Choroid plexus epithelial cell (primary cell): ENCODE measurements at places on chromosomes 2 and 18.

DNA sequence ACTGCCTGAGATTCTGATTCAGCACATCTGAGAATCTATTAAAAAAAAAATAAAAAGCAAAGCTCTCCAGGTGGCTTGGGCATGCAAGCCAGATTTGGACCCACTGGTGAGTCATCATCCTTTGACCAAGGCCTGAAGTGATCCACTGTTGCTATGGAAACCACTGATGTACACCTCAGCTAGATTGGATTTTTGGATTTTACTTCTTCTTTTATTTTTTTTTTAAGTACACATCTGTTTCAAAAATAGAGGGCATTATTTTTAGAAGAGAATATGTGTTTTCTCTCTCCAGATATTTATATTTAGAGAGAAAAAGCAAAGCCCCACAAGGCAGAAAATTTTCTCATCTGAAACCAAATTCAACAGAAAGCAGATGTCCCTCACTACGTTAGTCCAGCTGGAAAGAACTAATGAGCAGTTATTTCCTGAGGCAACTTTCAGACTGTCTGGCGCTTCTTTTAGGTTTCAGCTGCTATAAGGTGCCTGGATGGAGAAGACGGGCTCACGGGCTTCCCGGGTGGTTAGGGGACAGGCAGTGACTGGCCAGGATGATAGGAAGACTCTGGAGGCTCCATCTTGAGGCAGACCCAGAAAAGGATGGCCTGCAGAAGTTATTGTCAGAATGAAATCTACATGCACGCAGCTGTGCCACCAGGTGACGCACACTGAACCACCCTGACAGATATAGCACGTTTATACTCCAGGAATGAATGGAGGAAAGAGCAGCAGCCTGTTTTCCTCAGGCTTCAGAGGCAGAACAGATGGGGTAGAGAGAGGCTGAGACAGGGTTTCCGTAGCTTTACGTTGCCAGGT is 50.5 kb downstream of the MRPL35 start:
- peak; percentile 78 for DNase-seq

DNA sequence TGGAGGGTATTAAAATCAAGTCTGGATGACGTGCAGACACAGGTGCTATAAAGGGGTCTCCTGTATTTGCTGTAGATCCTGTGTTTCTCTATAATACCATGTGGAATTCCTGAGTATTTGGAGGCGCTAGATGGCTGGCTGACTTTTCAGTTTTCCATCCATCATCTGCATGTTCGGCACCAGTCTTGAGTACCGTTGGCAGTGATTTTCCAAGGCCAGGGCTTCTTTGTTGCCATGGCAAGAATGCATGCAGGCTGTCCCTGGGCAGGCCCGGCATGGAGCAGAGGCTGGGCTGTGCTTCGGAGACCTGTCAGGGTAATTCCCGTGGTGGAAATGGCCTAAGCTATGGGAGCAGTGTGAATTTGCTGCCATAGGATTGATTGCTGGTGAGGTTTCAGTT is 405.9 kb upstream of the HS6ST1 start:
- DNase-seq: no peak

GRCh38 chr2:191611614-191612013 is 66.3 kb upstream of the NABP1 start:
- DNase-seq: no peak

DNA sequence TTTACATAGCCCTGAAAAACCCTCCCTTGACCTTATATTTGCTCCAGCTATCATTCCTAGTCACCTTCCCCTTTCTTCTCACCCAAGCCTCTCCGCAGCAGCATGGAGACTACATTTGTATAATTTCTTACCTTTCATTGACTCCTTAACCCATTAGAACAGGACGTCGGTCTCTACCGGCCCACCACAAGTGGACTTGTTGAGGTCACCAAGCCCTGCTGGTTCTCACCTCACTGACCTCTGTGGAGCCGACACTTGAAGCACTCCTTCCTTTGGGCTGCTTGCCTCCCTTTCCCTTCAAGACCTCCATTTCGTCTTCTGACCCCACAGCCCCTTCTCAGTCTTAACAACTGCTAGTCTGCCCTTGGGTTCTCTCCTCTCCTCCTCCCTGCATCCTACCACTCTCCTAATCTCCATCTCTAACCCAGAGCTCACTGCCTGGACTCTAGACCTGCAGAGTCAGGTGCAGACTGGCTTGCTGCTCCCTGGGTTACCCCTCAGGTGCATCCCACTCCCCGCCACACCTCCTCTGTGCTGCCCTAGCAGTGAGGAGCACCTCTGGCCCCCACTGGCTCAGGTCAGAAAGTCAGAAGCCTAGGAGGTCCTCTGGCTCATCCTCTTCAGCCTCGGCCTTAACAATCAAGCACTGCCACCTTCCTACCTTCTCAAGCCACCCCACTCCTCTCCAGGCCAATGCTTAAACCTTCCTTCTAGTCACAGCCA is 5.3 kb upstream of the SFXN5 start:
- no peak for DNase-seq

DNA sequence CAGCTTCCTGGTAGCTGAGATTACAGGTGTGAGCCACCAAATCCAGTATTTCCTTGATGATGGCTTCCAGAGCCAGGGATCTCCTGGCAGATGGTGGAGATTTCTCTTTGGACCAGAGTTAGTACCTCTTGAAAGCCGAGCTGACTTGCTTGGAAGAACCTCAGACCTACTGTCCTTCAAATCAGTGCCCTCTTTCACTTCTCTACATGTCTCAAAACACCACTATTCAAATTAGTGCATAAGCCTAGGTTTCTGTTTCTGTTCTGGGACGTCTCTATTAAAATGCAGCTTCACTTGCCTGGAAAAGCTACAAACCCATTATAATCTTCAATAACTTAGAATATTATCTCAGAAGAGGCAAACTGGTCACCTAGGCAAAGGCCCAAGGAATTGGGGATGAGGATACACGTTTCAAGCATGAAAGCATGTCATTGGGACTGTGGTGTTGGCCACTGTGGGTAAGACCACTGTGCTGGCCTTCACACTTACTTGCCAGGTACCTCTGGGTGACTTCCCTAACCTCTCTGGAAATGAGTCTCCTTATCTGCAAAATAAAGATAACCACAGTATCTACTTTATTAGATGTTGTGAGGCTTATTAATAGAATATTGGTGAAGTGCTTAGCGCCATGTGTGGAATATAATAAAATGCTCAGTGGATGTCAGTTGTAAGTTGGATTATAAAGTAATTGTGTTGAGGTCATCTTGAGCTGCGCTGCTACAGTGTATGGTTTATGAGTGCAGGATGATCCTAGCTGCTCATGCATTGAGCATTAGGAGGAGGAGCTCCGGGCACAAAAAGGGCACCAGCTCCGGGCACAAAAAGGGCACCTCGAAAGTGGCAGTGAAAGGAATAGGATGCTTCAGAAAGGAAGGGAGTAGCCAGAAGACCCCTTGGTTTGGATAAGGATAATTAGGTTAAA is 84.5 kb downstream of the DOCK10 start:
- DNase-seq: no peak

- DNase-seq: no peak
Measured at GRCh38 chr2:162177301-162177700, 25.3 kb upstream of the GCG start.

- no peak for DNase-seq
Measured at GRCh38 chr2:63051795-63052333, 1.2 kb downstream of the OTX1 start.

- DNase-seq: no peak
Measured at GRCh38 chr2:166591226-166591625, 97.2 kb upstream of the SCN7A start.

DNA sequence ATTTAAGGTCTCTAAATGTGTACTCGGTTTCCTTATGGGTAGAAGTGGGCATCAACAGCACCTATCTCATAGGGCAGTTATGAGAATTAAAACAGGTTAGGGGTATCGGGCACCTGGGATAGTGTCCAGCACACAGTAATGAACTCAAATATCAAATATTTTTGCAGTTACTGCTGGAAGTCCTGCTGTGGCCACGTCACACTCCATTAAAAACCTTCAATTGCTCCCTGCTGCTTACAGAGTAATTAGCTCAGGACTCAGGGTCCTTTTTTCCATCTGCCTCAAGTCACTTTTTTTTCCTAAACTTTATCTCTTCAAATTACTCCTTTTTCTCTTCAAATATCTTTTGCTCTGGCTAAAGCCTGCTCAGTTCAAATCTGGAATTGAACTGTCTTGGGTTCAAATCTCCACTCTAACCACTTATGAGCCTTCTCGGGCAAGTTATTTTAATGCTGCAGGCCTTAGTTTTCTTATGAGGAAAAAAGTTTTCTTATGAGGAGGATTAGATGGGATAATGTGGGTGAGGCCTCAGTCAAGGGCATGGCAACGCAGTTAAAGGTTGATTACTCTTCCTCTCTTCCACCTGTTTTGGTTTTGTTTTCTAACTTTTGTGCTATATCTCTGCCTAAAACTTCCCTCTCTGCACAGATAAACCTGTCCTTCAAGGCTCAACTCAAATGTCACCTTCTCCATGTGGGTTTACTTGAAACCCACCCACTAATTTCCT is 36.6 kb downstream of the SPRED2 start:
- no peak for DNase-seq

DNA sequence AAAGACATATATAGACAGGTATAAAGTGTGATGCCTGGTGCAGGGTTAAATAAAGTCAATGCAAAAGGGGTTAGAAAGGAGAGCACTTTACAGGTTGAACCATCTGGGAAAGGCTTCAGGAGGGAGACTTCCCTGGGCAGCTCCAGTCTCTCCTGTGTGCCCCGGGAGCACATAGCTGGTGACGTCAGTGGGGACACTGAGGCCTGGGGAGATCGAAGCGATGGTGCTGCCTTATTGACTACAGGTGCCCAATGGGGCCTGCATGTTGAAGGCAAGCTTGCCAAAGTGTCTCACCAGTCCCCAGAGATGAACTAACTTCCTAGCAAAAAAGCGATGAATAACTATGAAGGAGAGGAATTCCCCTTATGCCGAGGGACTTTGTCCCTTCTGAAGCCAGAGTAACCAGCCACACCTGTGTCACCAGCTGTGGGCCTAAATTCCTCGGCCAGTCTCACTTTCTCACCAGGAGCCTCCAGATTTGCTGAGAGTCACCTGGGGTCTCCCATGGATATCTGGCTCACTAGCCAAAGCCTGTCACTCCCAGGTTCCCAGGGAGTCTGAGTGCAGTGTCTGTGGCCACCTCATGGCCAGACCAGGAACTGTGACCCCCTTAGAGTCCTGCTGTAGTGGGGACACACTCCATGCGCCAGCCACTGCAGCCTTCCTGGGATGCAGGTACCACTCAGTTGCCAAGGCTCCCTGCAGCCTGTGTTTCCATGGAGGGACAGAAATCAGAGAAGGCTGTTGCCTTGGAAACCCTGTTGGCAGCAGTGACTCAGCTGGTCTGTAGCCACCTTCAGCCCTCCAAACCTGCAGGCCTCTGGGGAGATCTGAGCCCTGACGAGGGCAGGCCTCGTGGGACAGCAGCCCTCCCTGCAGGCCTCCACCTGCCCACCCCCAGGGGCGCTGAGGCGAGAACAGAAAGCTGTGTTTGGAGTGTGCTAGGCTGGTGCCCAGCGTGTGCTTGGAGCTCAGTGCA is 128.7 kb downstream of the CTIF start:
- DNase-seq: peak; percentile 38

GRCh38 chr2:85926931-85927661 is 38.3 kb upstream of the ST3GAL5 start:
- DNase-seq: no peak

DNA sequence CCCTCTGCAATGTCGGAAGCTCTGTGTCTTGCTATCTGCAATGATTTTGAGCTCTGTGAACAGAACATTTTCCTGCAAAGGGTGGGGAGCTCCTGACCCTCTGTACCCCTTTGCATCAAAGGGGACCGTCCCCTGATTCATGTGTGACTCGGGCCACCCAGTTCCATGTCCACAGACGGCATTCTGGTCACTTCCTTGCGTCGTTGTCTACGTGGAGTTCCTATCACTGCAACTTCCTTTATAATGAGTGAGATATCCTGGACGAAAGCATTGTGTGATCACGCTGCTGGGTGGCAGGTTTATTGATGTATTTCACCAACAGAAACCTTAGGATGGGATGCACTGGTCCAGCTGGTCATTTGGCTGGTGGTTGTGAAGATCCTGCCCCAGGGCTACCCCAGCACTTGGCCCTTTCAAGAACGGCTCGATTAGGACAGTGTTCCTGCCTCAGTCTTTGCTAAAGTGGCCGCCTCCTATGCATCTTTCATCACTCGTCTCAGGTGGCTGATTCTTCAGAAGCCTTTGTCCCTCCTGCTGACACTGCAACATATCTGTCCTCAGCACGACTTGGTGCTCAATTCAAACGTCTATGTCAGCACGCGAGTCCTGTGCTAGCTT is 202.7 kb downstream of the ACKR3 start:
- no peak for DNase-seq

- DNase-seq: peak; percentile 42
Measured at GRCh38 chr2:197674591-197674990, 796 bp downstream of the RFTN2 start.

DNA sequence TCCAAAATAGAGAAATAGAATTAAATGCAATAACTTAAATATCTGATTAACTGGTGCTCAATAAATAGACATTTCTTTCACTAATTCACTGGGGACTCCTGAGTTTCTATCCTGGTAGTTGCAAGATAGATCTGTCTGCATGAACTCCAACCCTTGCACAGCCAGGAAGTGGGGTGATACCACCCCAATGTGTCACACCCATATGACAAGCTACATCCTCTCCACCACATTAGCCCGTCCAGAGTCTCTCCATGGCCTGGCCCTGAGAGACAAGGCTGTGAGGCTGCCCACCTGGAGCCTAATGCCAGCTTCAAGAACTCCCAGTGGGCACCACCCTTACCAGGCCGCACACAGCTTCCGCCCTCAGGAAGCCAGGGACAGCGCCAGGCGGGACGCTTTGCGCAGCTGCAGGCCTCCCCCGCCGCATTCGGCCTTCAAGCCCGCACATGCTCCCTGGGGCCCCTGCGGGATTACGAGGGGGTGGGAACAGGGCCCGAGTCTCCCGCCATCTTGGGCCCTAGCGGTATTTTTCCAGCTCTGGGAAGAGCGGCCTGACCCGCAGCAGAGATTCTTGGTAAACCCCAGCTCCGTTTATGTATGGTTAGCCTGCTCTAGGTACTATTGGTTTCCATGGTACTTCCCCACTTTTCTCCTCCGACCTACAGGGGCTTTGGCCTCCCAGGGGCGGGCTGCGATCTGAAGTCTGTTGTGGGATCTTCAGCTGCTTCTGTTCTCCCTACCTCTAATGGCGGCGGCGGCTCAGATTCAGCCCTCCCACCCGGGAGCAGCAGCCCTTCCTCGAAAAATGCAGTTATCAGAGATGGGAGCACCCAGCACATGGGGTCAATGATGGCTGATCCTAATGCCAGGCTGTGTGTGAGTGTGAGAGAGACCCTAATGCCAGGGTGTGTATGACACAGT is at the start of gene TDRD15:
Gene TDRD15 (plus strand): TSS at position 496 of the 921 bp plus-strand sequence. CDS start 13,500 bp downstream, outside the sequence.
- no peak for DNase-seq

DNA sequence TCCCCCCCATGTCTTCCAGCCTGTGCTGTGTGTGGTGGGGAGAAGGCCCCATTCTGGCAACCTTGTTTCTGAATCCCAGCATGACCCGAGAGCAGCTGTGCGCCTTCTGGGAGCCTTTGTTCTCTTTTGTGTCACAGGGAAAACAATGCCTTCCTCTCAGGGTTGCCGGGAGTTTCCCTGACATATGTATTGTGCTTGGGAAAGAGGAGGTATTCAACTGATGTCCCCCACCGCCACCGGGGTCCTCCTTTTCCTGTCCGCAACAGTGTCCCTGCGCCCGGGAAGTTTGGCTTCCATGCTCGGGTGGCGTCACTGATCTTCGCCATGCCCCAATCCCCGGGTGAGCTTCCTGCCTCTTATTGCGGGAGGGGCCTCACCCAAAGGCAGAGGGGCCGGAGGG is 77.5 kb upstream of the ASB18 start:
- DNase-seq: no peak

- DNase-seq: no peak
Measured at GRCh38 chr2:194264586-194264985, 1392.4 kb upstream of the SLC39A10 start.
